AG10803 (cell line): ENCODE measurements at places on chromosomes 11 and 22.

DNA sequence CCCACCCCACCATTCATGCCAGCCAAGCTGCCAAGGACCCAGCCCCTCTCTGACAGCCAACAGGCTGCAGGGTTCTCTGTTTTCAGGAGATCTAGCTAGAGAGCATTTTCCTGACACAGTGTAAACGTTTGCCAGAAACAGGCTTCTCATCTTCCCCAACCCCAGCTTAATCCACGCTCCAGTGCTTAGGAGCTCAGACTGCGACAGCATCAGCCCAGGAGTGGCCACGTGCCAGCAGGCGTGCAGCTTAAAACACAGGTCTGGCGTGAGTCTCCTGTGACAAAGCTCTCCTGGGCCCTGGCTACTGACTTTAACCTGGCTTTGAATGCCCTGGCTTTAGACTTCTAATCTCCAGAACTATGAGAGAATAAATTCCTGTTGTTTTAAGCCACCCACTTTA is 66.6 kb downstream of the GALNT18 start:
- DNase-seq = no peak

- DNase-seq = no peak
Observed at GRCh38 chr11:5038341-5038740, 8.0 kb upstream of the OR52J3 start.

GRCh38 chr11:57131080-57131790 is 50.5 kb upstream of the LRRC55 start:
- DNase-seq = peak; percentile 8

GRCh38 chr11:35006389-35007128 is 90.1 kb downstream of the PDHX start:
- no peak for DNase-seq

DNA sequence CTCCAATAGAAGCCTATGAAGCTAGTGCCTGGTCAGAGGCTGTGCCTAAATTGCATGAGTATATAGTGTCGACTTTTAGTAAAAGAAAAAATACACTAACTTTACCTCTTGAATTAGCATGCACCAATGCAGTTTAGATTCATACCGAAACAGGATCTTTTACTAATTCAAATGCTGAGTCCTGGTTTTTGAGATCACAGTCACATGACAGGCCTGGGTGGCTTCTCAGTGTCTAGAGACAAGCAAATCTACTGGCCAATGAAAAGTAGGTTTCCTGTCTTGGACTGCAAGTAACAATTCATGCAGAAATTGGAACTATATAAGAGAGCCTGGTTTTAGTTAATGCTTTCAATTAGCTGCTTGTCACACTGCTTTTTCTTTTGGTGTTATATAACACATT is 7.2 kb downstream of the ARHGEF12 start:
- DNase-seq = no peak

DNA sequence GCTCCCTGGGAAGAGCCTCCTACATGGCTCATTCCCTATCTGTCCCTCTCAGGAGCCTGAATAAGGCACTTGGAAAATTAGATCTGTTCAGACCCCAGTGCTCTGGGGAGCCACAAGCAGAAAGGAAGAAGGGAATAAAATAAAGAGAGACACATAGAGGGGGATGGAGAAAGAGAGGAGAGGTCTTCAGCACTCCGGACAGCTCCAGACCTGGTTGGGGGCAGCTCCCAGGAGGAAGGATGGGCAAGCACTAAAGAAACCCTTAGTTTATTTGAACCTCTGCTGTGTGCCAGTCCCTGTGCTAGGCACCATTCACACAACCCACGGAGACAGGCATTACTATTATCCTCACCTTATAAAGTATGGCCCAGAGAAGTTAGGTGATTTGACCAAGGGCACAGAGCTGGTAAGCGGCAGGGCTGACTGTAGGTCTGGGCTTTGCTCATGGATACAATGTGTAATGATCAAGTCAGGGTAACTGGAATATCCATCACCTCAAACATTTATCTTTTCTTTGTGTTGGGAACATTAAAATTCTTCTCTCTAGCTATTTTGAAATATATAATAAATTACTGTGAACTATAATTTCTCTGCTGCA is 53.7 kb upstream of the LRRC32 start:
- DNase-seq = no peak

- DNase-seq = no peak
Observed at GRCh38 chr22:19667872-19668740, 46.2 kb upstream of the SEPTIN5 start.

DNA sequence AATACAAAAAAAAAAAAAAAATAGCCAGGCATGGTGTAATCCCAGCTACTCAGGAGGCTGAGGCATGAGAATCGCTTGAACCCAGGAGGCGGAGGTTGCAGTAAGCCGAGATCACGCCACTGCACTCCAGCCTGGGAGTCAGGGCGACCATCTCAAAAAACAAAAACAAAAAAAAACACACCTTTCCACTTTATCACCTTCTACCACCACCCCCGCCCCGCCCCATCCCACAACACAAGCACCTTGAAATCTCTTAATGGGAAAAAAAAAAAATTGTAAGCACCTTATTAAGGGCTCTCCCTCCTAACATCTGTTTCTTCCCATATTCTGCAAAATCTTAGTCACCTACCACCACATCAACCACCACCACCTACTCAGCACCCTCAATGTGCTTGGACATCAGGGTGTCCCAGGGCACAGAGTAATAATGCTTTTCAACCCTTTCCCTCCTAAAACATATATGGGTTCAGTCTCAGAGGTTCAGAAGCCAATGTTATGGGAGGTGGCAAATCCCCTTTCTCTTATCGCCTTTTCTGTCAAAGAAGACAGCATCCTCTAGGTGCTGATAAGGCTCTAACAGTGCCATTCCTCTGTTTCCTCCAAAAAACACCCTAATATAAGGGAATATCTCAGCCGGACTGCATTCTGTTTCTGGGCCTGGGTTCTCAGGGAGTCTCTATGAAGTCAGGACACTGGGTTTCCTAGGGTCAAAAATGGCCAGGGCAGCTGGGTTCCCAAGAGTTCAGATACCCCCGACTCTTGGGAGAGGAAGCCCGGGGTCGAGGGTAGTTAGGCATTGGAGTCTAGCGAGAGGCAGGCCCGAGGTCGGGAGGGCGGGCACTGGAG is 718 bp downstream of the INTS5 start:
- no peak for DNase-seq

DNA sequence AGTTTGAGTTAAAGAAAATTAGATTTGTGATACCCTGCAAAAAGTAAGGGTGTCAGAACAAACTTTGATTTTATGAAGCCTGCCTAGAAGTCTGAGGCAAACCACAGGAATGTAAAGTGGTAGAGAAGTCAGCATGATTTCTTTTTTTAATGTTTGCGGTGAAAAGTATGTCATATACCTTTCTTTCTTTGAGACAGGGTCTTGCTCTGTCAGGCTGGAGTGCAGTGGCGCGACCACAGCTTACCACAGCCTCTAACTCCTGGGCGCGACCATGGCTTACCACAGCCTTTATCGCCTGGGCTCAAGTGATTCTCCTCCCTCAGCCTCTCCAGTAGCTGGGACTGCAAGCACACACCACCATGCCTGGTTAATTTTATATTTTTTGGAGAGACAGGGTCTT is 4.7 kb downstream of the API5 start:
- DNase-seq = peak; percentile 11

GRCh38 chr11:109363682-109364081 is 58.3 kb upstream of the C11orf87 start:
- DNase-seq = no peak

DNA sequence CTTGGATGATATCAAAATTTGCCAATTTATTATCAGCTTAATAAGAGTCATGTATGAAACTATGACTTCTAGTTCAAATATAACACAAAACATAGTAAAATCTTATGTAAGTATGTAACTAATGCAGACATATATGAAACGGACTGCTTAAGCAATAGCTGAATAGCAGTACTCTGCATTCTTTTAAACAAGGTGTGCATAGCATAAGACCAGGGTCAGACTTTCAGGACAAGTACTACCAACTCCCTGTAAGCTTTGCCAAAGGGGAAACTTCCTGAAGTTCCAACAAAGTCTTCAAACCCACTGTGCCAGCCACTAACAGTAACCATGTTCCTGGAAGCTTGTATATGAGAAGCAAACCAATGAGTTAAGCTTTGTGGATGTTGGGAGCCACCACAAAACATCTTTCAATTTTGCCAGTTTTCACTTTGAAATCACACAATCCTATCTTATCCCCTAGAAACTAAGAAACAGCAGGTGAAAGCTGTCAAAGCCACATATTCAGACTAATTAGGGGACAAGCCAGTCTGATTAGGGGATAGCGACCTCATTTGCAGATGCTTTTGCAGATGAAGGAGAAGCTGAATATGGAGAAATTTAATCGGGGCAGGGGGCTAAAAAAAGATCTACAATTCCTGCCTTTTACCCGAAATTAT is 13.3 kb downstream of the RBFOX2 start:
- DNase-seq = no peak

DNA sequence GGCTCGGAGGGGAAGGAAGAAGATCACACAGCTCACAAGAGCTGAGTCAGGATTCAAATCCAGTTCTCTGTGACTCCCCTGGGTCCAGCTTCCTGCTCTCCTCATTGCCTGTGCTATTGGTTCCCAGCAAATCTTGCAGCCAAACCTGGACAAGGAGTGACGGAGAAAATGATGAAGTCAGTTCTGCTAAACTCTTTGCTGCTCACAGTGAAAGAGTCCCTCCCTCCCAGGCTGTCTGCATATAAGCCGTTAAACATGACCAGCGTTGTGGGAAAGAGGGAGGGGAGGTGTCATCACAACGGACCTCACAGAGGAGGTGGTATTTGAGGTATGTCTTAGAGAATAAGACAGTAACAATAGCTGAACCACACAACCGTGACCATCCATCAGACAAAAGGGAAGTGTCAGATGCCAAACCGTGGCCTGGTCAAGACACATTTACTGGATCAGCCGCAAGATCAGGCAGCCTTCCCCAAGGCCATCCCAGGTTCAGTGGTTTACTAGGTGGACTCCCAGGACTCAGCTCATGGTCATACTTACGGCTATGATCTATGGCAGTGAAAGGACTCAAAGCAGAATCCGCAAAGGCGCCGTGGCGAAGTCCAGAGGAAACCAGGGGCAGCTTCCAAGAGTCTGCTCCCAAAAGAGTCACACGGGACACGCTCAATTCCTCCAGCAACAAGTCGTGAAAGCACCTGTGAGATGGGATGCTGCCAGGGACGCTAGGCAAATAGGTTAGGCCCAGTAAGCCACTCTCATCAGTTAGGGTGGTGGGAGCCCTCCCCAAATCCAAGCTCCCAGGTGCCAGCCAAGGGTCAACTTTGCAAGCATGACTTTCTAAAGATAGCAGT is 2.8 kb upstream of the CYTH4 start:
- DNase-seq = no peak

- no peak for DNase-seq
Observed at GRCh38 chr11:554428-555226, 5.9 kb downstream of the LMNTD2 start.

DNA sequence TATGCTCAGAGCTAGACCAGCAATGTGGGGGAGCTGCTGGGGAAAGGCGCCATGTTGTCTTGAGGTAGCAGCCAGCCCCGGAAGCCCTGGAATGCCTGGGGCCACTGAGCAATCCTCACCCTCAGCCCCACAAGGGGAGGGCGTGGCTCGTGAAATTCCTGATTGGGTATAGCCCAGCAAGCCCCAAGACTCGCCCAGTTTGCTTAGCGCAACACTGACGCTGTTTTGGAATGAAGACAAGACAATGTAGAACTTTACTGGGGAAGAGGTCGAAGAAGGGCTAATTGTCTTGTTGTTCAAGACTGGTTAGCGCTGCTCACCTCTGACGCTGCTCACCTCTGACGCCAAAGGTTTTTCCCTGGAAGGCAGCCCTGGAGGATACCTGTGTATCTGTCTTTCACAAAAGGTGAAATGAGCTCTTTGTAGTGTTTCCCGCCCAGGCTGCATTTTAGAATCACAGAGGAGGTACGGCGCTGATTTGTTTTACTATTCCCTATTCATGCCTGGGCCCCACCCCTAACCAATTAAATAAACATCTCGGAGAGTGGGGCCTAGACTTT is 47.6 kb downstream of the ST3GAL4 start:
- DNase-seq = no peak

DNA sequence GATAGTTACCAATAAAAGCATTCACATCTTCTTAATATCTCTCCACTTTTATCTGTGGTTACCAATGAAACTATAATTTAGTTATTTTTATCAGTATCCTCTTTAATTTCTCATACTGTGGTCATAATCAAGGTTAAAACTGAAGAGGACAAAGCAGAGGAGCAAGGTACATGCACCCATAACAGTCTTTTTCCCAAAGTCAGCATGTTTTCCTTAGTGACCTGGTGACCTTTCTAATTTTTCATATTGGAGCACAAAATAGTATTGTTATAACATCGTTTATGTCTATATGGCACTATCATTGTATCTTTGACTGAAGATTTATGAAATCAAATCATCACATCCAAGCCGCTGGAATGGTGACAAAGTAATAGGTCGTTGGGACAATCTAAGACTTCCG is 51.5 kb upstream of the CHORDC1 start:
- no peak for DNase-seq

DNA sequence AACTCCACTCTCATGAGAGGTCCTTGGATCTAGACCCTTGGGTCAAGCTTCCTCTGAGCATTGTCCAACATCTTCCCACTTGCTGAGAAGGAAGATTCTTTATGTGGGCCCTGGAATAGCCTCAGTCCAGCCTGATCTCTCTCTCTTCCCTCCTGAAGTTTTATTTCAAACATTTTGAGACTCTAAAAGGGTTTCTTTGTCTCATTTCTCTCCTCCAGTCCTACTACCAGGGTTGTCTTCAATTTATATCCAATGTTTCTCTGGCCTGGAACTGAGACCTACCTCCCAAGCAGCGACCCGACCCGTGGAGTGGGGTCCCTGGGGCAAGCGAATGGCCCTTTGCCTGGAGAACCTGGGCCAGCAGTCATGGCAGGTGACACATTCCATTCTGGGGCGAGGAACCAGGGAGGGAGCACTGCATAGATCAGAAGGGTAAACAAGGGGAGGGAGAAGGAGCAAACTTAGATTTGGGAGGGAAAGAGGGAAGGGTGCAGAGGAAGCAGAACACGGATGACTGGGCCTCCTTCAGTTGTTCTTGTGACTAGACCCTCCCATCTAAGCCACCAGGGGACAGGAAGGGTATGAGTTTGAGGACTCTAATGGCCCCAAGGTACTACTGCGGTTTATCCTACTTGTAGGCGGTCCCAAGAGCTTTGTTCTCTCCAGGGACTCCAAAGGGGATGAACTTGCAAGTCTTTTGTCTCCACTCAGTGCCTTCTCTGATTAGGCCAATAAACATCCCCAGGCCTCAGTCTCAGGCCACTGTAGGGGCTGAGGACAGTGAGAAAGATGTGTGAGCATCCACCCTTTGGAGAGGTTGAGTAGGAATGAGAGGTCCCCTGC is 14.2 kb upstream of the PRAME start:
- no peak for DNase-seq

GRCh38 chr11:11408436-11409221 is 55.6 kb upstream of the CSNK2A3 start:
- DNase-seq = peak; percentile 74

DNA sequence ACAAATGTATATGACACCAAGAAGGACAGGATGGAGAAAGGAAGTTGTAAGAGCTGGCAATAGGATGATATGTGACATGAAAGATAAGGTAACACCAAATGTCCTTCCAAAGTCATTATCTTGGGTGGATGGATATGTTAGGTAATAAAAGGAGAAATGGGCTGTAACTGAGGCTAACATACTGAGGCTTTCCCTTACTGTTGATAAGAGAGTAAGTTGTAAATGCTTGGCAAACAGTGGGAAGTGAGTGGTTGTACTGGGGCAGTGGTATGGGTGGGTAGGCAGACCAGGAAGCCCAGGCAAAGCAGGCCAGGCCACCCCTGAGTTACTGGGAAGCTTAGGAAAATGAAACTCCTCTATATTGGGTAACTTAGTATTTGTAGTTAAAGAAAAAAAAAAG is 73.7 kb downstream of the ARHGAP42 start:
- no peak for DNase-seq
